ENCODE measurements at places on chromosomes 4 and X.
A peak's percentile ranks its signal among the peaks of the same experiment; 100 is the strongest.

GRCh38 chrX:56788717-56789122, 59.7 kb downstream of the NBDY start:
- no peak for DNase-seq

DNA sequence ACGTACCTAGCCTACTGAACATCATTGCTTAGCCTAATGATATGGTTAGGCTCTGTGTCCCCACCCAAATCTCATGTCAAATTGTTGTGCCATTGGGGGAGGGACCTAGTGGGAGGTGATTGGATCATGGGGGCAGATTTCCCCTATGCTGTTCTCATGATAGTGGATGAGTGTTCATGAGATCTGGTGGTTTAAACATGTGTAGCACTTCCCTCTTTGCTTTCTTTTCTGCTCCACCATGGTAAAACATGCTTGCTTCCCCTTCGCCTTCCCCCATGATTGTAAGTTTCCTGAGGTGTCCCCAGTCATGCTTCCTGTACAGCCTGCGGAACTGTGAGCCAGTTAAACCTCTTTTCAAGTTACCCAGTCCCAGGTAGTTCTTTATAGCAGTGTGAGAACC, 102.6 kb downstream of the RAPGEF2 start:
- DNase-seq: no peak

DNA sequence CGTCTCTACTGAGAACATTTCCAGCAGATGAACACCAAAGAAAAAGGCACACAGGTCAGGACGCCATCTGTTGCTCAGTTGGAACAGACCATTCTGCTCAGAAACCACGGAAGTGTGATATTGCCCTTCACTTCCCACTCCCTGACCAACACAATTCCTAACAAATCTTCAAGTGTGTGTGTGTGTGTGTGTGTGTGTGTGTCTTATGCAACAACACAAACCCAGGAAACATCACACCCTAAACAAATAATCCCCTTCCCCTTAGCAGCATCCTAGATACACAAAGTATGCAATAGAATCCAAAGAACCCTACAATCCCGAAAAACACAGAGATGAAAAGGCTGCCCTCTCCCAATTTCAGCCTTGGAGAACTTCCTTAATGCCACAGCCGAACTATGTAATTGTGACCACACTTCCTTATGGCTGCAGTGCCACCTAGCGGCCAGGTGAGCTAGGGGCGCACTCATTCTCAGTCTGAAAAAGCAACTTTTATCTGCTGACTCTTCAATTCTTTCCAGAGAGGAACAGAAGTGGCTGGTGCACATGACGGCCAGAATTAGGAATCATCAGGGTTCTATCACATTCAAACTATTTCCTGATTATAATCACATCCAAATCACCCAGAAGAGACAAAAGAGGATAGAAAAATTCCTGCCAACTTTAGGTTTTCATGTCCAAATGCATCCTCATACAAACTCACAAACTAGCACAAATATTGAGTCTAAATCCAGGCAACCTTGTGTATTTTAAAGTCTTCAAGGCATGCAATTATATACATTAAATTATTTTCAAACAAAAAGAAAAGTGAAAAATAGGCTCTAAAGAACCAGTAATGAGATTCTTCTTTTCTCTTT, 164.9 kb downstream of the DHX15 start:
- DNase-seq: peak; percentile 90

DNA sequence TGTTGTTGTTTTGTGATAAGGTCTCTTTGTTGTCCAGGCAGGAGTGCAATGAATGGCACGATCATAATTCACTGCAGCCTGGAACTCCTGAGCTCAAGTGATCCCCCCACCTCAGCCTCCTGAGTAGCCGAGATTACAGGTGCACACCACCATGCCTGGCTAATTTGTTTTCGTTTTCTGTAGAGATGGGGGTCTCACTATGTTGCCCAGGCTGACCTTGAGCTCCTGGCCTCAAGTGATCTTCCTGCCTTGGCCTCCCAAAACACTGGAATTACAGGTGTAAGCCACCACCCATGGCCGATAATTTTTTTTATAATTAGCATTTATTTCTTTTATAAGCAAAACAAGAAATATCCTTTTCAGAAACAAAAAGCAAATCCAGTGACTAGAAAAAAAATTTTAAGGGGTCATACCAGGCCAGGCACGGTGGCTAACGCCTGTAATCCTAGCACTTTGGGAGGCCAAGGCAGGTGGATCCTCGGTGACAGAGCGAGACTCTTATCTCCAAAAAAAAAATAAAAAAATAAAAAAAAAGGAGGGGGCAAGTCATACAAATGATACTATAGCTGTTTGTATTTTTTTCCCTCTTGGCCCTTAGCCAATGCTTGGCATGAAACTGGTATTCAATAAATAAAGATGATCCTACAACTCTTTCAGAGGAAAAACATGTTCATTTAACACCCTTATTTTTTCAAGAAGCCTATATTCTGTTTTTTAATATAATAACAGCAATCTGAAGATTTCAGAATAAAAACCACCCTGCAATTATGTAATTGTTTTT, 3.4 kb downstream of the PLAC8 start:
- no peak for DNase-seq

GRCh38 chr4:95183656-95184408, 364.9 kb downstream of the UNC5C start:
- no peak for DNase-seq

GRCh38 chr4:10348241-10348640, 109.0 kb downstream of the ZNF518B start:
- DNase-seq: no peak

- DNase-seq: no peak
These were observed 30.0 kb downstream of the PKD2 start for GRCh38 chr4:88037447-88037846.

DNA sequence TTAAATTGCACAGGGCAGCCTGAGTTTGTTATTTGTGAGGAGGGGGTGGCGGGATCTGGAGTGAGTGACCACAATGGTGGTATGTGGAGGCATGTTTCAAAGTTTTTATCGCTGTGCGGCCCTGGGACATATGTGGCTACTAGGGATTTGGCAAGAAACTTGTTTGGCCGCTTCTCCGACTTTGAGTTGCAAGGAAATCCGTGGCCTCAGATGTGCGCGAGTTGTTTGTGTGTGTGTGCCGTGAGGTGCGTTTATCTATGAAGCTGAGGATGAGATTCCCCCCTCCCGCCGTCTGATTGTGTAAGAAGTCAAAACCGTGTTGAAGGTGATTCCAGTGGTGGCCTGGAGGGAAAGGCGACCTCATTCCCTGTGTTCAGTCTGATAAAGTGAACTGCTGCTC, 1.4 kb downstream of the JADE3 start:
- peak; percentile 47 for DNase-seq
